ENCODE measurements at places on chromosomes 16 and 17. TPM values are rescaled to one million over a fixed set of nuclear protein-coding genes. Genes with fewer than 3 reads are reported as not detected.

The GPR179 gene
- not detected for total RNA-seq

The CD300C gene
- 0.43 TPM for total RNA-seq

The NGFR gene
- 6.3 TPM for total RNA-seq

The KRTAP4-1 gene
- not detected for total RNA-seq

The HEATR9 gene
- total RNA-seq: not detected

The OR2C1 gene
- total RNA-seq: not detected

The LITAF gene
- 50.2 TPM for total RNA-seq

DNA sequence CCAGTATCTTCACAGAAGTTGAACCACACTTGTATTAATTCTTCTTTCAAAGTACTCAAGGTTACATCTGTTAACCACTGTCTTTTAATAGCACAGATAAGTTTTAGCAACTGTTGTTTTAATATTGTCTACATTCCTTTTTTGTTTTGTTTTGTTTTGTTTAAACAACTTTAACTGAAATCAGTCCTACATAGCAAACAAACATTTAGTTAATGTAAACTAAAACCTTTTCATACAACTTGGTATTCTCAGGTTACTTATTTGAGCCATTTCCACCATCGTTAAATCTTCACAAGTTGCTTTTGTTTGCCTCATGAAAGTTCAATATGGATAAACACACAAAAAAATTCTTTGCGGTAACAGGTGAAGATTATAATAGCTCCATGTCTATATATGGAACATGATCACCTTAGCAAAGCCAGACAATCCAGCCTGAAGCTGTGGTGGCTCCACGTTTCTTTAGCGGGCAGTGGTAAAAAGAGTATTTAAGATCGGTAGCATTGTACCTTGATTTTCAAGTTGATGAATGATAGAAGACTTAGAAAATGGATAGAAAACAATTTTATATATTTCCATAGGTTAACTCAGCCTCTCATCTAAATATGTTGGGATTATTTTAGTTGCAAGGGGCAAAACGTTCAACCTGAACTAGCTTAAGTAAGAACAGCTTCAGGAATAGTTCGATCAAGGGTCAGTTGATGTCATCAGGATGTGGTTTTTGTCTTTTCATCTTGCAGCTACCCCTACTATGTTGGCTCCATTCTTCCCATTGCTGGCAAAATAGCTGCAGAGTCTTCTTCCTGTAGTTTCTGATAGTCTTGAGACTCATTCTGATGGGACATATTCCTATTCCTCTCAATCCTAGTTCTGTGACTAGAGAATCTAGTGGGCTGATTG, 182.8 kb downstream of the FTO start:
- H3K4me1 ChIP-seq: no peaks in the 10 kb centered on the region
- no peak overlapping the region for H3K4me3 ChIP-seq
- H3K36me3 ChIP-seq: no peaks in the 10 kb centered on the region
- no peak for DNase-seq
- H3K27me3 ChIP-seq: no peaks in the 10 kb centered on the region

DNA sequence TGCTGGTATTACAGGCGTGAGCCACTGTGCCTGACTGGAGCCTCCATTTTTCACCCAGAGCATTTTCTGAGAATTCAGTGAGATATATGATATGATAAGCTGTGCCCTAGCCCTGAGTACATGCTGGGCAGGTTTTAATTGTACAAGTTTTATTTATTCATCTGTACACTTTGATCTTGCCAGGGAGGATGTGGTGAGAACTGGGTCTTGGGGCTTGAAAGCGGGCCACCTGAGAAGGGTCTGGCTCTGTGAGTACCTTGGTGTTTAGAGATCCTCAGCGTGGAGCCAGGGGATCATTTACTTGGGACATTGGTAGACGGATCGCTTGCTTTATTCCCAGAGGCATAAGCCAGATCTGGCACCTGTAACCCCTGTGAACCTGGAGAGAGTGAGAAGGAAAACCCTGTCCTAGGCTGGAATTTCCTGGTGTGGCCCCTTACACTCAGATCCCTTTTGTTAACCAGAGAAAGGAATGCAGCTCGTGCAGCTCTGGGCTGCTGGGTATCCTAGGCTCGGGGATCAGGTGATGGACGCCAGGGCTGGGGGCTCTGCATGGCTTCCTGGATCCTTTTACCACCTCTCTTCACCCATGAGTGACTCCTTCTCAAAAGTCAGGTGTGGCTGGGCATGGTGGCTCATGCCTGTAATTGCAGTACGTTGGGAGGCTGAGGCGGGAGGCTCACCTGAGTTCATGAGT, 91.9 kb downstream of the ABCC1 start:
- no peak overlapping the region for H3K27ac ChIP-seq
- H3K36me3 ChIP-seq: no peaks in the 10 kb centered on the region

DNA sequence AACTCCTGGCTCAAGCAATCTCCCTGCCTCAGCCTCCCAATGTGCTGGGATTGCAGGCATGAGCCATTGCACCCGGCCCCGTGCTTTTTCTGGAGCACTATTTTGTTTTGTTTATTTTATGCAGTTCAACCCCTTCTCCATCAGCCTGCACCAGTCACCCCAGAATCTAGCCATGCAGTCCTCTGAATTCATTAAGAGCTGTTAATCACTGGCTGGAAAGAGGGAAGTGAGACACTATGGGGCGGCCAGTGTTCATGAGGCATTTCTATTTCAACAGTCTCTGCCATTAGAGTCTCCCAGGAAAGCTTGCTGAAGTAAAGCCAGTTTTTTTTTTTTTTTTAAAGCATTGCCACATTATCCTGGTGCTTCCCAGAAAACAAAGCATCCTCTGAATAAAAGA, 1.7 kb downstream of the VWA3A start:
- DNase-seq: no peak
- no peak overlapping the region for H3K4me3 ChIP-seq
- H3K4me1 ChIP-seq: no peaks in the 10 kb centered on the region
- no peaks in the 10 kb centered on the region for H3K36me3 ChIP-seq
- no peaks in the 10 kb centered on the region for H3K27me3 ChIP-seq
- H3K27ac ChIP-seq: no peak overlapping the region

DNA sequence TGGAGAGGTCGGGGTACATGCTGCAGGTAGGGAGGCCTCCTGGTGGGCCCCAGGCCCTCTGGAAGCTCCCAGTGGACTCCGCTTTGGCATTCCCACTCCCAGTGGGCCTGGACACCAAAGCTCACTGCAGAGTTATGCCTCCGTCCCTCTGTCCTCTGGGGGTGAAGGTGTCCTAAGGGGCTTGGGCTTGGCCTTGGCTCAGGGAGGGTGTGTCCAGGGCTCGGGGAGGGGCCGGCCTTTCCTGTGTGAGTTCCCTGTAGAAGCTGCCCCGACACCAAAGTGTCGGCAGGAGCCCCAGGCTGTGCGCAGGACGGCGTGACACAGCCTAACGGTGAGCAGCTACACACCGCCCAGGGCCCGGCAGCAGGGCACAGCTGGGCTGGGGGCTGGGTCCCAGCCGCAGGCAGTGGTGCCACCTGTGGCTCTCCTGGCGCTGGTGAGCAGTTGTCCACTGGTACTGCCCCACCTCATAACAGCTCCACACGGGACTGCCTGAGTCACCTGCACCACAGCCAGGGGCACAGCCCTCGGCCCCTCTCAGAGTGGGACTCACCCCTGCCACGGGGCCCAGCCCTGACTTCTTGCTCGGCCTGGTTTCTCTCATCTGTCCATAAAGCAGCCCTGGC, 6.1 kb downstream of the TEPSIN start:
- H3K27ac ChIP-seq: no peak overlapping the region
- H3K36me3 ChIP-seq: peaks cover 20% of the 10 kb centered on the region
- H3K4me1 ChIP-seq: peaks cover 7% of the 10 kb centered on the region
- H3K4me3 ChIP-seq: no peak overlapping the region

DNA sequence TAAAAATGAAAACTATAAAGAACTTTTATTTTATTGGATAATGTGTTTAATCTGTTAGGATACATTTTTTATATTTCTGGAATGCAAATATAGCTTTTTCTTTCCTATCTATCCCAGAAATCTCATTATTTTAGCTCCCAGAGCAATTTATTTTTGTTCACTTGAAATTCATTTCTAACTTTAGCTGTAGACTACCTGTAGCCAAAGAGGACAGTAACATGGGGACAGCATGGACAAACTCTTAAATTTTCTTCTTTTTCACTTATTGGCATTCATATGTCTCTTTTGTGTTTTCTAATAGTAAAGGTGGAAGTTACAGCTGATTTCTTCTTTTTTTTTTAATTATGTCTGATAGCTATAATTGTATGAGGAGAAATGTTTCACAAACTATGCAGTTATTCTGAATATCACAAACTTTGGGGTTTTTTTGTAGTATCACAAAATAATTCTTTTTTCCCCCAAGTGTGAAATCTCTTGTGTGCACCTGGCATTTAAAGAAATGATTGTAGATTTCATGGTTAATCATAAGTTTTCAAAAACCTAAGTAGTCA, 55.4 kb downstream of the VMP1 start:
- no peaks in the 10 kb centered on the region for H3K36me3 ChIP-seq
- H3K4me1 ChIP-seq: no peaks in the 10 kb centered on the region
- H3K27ac ChIP-seq: no peak overlapping the region
- DNase-seq: no peak
- no peak overlapping the region for H3K4me3 ChIP-seq

GRCh38 chr17:57639381-57639780, 105.7 kb downstream of the CCDC182 start:
- no peak for DNase-seq
- no peaks in the 10 kb centered on the region for H3K36me3 ChIP-seq
- no peak overlapping the region for H3K4me3 ChIP-seq
- H3K27ac ChIP-seq: no peak overlapping the region

DNA sequence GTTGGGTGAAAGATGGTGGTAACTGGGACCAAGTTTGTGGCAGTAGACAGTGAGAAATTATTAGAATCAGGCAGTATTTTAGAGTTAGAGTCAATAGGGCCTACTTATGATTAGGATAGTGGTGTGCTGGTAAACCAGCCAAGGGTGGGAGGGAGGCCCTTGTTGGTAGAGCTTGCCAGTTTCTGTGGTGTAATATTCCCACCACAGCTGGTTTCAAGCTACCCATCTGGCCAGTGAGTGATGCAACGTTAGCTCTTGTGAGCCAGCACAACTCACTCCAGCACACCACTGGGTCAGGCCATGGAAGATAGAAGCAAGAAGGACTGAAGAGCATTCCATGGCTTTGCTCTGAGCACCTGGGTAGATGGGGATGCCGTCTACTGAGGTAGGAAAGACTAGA, 34.9 kb downstream of the GNAO1 start:
- H3K36me3 ChIP-seq: no peaks in the 10 kb centered on the region
- H3K4me1 ChIP-seq: peaks cover 29% of the 10 kb centered on the region
- no peaks in the 10 kb centered on the region for H3K27me3 ChIP-seq
- no peak overlapping the region for H3K27ac ChIP-seq
- DNase-seq: no peak

GRCh38 chr17:7383742-7384488, 3.0 kb downstream of the TNK1 start:
- H3K4me3 ChIP-seq: peak overlapping the region; percentile 42
- H3K36me3 ChIP-seq: no peaks in the 10 kb centered on the region
- DNase-seq: no peak
- H3K4me1 ChIP-seq: no peaks in the 10 kb centered on the region
- H3K27ac ChIP-seq: no peak overlapping the region

DNA sequence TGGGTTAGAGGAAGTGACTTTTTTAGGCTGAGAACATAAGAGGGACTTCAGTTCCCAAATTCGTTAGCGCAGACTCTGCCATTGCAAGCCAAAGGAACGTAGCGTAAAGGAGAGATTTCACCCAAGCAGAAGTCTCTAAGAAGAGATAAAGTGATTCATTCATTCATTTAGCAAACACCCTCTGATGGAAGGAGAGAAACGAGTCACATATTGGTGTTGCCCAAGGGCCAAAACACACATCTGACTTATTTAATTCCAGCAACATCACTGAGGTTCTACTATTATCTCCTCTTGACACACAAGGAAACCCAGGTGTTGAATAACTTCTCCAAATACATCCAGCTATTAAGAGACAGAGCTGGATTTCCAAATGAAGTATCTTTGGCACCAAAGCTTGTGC, 85.7 kb upstream of the CACNG3 start:
- H3K4me3 ChIP-seq: no peak overlapping the region
- H3K4me1 ChIP-seq: no peaks in the 10 kb centered on the region
- no peaks in the 10 kb centered on the region for H3K27me3 ChIP-seq
- H3K36me3 ChIP-seq: no peaks in the 10 kb centered on the region
- DNase-seq: no peak

DNA sequence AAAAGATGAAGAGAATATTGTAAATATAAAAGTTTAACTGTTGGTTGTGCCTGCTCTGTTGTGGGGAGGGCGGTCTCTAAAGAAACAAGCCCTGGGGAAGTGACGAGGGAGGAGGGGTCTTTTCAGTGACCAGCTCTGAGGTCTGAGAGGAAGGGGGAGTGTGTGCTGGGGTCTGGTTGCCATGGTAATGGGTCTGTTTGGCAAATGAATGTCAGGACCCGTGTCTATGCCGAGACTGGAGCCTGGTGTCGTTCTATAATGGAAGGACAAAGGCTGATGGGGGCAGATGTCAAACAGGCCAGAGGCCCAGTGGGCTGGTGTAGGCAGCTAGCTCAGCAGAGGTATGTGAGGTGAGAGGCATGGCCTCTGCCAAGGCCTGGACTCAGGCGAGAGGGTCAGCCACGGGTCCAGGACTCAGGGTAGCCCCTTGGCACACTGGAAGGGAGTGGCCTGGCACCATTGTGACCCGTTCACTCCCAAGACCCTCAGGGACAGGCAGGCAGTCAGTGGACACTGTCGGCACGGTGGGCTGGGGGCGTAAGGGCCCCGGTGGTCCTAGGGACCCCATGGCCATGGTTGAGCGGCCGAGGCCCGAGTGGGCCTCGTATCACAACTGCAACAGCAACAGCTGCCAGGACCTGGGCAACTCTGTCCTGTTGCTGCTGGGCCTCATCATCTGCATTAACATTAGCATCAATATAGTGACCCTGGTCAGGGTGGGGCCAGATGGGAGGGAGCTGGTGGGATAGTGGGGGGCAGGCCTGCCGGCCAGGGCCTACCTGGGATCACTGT, at the start of gene SPEM1:
Gene SPEM1, plus strand, starts transcription at position 506 of the 792 bp plus-strand sequence. Its CDS starts 61 bp downstream, at position 567.
- DNase-seq: no peak
- H3K4me3 ChIP-seq: no peak within 1 kb of the TSS
- no peak within 1 kb of the TSS for H3K27ac ChIP-seq
- H3K36me3 ChIP-seq: no peaks in the 10 kb centered on the region
- no peaks in the 10 kb centered on the region for H3K27me3 ChIP-seq

- peaks cover 4% of the 10 kb centered on the region for H3K4me1 ChIP-seq
- DNase-seq: no peak
- peaks cover 3% of the 10 kb centered on the region for H3K36me3 ChIP-seq
- no peak overlapping the region for H3K4me3 ChIP-seq
- no peak overlapping the region for H3K27ac ChIP-seq
- H3K27me3 ChIP-seq: no peaks in the 10 kb centered on the region
These were observed 5.8 kb downstream of the WIPF2 start for GRCh38 chr17:40224718-40225550.

DNA sequence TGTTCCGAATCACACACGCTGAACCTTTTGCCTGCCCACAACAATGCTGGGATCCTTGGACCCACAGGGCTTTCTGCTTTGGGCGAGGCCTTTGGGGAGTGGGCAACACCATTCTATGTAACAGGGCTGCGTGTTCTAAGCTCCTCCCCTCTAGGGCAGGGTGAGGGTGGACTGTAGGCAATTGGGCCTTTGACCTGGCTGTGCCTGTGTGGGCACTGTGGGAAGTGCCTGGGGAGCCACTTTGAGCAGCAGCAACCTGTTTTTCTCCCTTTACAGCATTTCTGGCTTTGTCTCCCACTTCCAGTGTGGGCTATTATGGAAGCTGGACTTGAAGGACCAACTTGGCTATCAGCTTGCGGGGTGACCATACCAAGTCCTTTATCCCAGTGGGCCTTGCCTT, 128.9 kb upstream of the WSCD1 start:
- H3K4me3 ChIP-seq: no peak overlapping the region
- no peaks in the 10 kb centered on the region for H3K27me3 ChIP-seq

- H3K27me3 ChIP-seq: no peaks in the 10 kb centered on the region
- H3K36me3 ChIP-seq: no peaks in the 10 kb centered on the region
- DNase-seq: no peak
- H3K4me3 ChIP-seq: no peak overlapping the region
These were observed 40.1 kb upstream of the RBBP6 start for GRCh38 chr16:24499193-24499814.
